ENCODE measurements at places on chromosomes 11 and 22.

DNA sequence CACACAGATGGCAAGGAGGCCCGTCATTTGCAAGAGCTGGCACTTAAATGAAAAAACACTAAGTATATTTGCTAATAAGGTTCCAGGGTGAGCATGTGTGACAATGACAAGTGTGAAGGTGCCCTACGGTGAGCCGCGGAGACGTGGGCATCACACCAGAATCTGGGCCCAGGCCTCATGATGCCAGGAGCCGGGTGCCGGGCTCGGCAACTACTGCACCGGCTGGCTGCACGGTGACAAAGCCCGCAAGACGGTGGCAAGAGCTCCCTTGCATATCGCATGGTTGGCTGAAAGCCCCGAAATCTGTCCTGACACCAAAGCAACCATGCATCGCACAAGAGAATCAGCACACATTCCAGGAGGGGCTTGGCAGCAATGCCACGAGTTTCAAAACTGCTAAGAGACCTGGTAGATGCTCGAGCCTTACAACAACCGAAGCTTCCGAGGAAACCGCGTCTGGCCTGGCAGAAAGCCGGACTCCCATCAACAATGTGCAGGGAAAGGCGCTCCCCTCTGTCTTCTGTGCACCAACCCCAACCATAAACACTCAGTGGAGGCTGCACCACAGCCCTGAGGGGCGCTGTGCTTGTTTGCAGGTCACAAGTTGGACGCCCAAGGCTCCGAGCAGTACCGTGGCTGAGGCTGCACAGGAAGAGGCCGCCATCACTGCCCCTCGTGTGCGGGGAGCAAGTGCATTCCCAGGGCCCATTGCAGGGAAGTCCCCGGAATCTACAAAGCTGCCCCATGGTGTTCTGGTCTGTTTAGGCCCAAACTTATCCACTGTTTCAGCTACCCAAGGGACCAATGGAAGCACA is 339.7 kb downstream of the CTTN start:
- H3K4me3 ChIP-seq, result no peak overlapping the region
- no peaks in the 10 kb centered on the region for H3K36me3 ChIP-seq
- H3K4me1 ChIP-seq, result no peaks in the 10 kb centered on the region
- peaks cover 49% of the 10 kb centered on the region for H3K27me3 ChIP-seq
- no peak overlapping the region for H3K27ac ChIP-seq

GRCh38 chr22:50627642-50628542 is at the start of gene ARSA:
ARSA (minus strand) TSS chr22:50628152; CDS start chr22:50627779, 373 bp downstream.
- H3K27me3 ChIP-seq, result no peaks in the 10 kb centered on the region
- peak; percentile 20 for DNase-seq
- H3K4me1 ChIP-seq, result peaks cover 13% of the 10 kb centered on the region
- peak within 1 kb of the TSS; percentile 73 for H3K4me3 ChIP-seq
- peaks cover 24% of the 10 kb centered on the region for H3K36me3 ChIP-seq

GRCh38 chr22:24153959-24154358 is 27.3 kb upstream of the SUSD2 start:
- peaks cover 56% of the 10 kb centered on the region for H3K4me1 ChIP-seq
- DNase-seq, result no peak
- H3K4me3 ChIP-seq, result peak overlapping the region; percentile 95
- no peaks in the 10 kb centered on the region for H3K27me3 ChIP-seq
- peak overlapping the region; percentile 97 for H3K27ac ChIP-seq
- H3K36me3 ChIP-seq, result peaks cover 32% of the 10 kb centered on the region

DNA sequence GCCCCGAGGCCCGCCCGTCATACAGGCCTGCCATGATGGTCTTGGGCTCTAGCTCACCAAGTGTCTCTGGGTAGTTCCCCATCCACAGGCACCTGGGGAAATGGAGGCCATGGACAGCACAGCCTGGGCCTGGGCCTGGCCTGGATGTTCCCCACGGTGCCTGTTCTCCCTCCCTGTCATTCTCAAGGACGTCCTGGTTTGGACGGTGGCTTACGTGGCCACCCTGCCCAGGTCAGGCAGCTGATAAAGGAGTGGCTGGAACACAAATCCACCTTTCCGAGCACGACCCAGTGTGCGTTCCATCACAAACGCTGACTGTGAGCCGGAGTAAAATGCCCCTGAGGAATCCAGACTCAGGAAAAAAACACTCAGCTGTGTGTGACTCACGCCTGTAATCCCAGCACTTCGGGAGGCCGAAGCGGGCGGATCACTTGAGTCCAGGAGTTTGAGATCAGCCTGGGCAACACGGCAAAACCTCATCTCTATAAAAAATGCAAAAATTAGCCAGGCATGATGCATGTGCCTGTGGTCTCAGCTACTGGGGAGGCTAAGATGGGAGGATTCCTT is 41.2 kb upstream of the TESMIN start:
- no peak overlapping the region for H3K4me3 ChIP-seq
- H3K4me1 ChIP-seq, result no peaks in the 10 kb centered on the region
- H3K27me3 ChIP-seq, result no peaks in the 10 kb centered on the region
- no peak overlapping the region for H3K27ac ChIP-seq
- no peak for DNase-seq

DNA sequence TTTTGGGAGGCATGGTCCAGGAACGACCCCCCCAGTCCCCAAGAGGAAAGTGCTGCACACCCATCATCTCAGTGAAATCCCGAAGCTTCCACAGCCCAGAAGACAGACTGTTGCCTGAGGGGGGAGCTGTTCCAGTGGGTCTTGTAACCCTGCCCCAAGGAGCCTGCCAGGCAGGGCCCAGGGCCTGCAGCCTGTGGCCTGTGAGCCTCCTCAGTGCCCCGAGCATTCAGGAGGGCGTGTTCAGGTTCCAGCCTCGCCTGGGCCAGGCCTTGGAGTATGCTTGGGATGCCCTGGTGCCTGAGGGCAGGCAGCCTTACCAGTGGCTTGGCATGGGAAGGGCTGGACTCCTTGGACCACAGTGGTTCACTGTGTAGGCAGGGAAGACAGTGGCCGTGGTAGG is 18.0 kb upstream of the CABP2 start:
- H3K27ac ChIP-seq, result no peak overlapping the region
- no peak for DNase-seq
- no peaks in the 10 kb centered on the region for H3K4me1 ChIP-seq
- H3K36me3 ChIP-seq, result no peaks in the 10 kb centered on the region

DNA sequence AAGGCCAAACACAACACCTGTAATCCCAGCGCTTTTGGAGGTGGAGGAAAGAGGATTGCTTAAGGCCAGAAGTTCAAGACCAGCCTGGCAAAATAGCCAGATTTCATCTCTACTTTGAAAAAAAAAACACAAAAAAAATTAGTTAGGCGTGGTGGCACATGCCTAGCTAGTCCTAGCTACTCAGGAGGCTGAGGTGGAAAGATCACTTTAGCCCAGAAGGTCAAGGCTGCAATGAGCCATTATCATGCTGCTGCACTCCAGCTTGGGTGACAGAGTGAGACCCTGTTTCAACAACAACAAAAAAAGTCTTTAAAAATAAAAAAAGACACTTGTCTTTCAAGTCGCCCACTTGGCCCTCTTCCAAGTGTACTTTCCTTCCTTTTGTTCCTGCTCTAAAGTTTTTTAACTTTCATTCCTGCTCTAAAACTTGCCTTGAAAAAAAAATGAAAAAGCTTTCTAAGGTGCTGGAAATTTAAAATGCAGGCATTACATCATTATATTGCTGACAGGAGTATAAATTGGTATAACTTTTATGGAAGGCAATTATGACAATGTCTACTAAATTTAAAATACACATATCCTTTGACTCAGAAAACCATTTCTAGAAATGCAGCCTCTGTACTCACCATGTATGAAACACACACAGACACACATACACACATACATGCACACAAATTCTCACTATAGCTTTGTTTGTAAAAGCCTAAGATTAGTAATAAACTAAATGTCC is 12.7 kb downstream of the LIPT2 start:
- no peaks in the 10 kb centered on the region for H3K4me1 ChIP-seq
- no peak overlapping the region for H3K4me3 ChIP-seq
- H3K36me3 ChIP-seq, result no peaks in the 10 kb centered on the region
- H3K27me3 ChIP-seq, result peaks cover 6% of the 10 kb centered on the region

- no peak overlapping the region for H3K4me3 ChIP-seq
- no peaks in the 10 kb centered on the region for H3K4me1 ChIP-seq
- peaks cover 5% of the 10 kb centered on the region for H3K27me3 ChIP-seq
- no peak overlapping the region for H3K27ac ChIP-seq
- no peak for DNase-seq
Observed at GRCh38 chr11:47656260-47656885, 14.0 kb upstream of the MTCH2 start.

DNA sequence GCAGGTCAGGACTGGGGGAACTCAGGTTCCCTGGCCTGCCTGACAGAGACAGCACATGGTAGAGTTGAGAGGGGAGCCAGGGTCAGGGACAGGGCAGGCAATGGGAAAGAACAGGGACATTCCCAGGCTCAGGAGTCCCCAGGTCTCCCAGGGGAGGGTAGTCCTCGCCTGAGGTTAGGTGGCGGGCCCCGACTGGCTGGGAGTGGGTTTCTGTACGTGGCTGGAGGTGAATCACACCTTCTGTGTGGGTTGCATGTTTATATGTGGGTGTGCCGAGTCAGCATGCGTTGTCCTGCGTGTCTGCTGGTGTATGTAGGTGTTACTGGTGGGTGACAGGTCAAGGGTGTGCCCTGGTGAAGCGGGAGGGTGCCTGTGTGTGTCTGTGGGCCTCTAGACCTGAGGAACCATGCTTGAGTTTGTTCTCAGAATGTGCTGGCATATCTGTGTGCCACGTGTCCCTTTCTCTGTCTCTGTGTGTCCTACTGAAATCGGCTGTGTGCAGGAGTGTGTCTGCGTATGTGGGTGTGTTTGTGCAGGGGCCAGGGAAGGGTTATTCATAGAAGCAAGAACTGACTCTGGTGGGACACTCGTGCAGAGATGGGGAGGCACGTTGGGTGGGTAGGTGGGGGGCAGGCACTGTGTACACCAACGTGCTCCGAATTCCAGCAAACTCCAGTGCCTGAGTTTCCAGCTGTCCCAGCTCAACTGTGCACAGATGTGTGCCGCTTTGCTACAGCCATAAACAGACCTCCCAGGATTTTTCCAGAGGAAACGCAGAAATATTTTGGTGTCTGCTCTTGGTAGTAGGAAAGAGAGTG is 23.8 kb upstream of the OAF start:
- no peak overlapping the region for H3K27ac ChIP-seq
- H3K4me3 ChIP-seq, result no peak overlapping the region
- DNase-seq, result no peak
- no peaks in the 10 kb centered on the region for H3K36me3 ChIP-seq

DNA sequence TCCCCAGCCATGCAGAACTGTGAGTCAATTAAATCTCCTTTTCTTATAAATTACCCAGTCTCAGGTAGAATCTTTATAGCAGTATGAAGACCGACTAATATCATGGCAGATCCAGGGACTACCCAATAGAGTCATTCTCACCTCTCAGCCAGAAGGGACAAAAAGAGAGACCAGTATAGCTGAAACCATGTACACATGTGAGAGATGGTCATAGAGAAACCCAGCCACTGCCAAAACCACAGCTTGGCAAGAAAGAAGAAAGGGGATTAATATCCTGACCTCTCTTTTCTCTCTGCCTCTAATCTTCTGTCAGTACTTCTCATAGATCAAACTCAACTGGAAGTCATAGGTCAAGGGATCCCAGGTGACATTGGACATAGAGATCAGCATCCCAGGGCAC is 109.8 kb downstream of the CCDC34 start:
- no peaks in the 10 kb centered on the region for H3K4me1 ChIP-seq
- no peak for DNase-seq
- H3K27me3 ChIP-seq, result peaks cover 26% of the 10 kb centered on the region
- no peaks in the 10 kb centered on the region for H3K36me3 ChIP-seq

DNA sequence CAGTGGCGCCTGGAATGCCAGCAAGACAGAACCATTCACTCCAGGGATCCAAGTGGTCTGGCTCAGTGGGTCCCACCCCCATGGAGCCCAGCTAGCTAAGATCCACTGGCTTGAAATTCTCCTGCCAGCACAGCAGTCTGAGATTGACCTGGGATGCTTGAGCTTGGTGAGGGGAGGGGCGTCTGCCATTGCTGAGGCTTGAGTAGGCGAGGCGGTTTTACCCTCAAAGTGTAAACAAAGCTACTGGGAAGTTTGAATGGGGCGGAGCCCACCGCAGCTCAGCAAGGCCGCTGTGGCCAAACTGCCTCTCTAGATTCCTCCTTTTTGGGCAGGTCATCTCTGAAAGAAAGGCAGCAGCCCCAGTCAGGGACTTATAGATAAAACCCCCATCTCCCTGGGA is 125.7 kb upstream of the DDI1 start:
- H3K27me3 ChIP-seq, result no peaks in the 10 kb centered on the region
- H3K27ac ChIP-seq, result no peak overlapping the region
- H3K4me1 ChIP-seq, result peaks cover 3% of the 10 kb centered on the region
- H3K36me3 ChIP-seq, result no peaks in the 10 kb centered on the region
- DNase-seq, result no peak

- peaks cover 4% of the 10 kb centered on the region for H3K27me3 ChIP-seq
- no peak for DNase-seq
- peaks cover 10% of the 10 kb centered on the region for H3K4me1 ChIP-seq
- H3K4me3 ChIP-seq, result peak within 1 kb of the TSS; percentile 73
- H3K36me3 ChIP-seq, result no peaks in the 10 kb centered on the region
- no peak within 1 kb of the TSS for H3K27ac ChIP-seq
Observed at GRCh38 chr11:77127920-77128691, at the start of gene MYO7A. MYO7A (plus strand) TSS chr11:77128246; CDS start chr11:77130635, 2,389 bp downstream.

- H3K27me3 ChIP-seq, result no peaks in the 10 kb centered on the region
- no peak for DNase-seq
- H3K4me3 ChIP-seq, result no peak overlapping the region
- no peak overlapping the region for H3K27ac ChIP-seq
- peaks cover 21% of the 10 kb centered on the region for H3K4me1 ChIP-seq
- peaks cover 13% of the 10 kb centered on the region for H3K36me3 ChIP-seq
Observed at GRCh38 chr22:20315337-20316216, 4.3 kb downstream of the DGCR6L start.

DNA sequence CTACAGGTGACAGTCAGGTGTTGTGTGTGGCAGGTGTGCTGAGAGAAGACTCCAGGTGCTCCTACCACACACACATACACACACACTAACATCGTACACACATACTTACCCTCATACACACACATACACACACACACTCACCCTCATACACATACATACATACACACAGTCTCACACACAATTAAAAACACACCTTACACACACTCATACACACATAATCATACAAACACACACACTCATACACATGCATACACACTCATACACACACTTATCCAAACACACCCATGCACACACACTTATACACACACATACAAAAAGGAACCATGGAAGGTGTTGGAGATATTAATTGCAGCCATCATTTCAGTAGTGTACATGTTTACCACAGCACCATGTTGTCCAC is 4.6 kb downstream of the KRTAP5-3 start:
- H3K27ac ChIP-seq, result no peak overlapping the region
- no peak overlapping the region for H3K4me3 ChIP-seq
- H3K4me1 ChIP-seq, result peaks cover 8% of the 10 kb centered on the region
- H3K36me3 ChIP-seq, result no peaks in the 10 kb centered on the region
- DNase-seq, result no peak

GRCh38 chr11:112630496-112630895 is 330.7 kb upstream of the NCAM1 start:
- no peaks in the 10 kb centered on the region for H3K36me3 ChIP-seq
- H3K27me3 ChIP-seq, result peaks cover 22% of the 10 kb centered on the region
- no peak for DNase-seq
- no peak overlapping the region for H3K4me3 ChIP-seq
- H3K27ac ChIP-seq, result no peak overlapping the region
- H3K4me1 ChIP-seq, result no peaks in the 10 kb centered on the region
